ENCODE measurements at places on chromosomes 12 and 14. TPM values are rescaled to one million over a fixed set of nuclear protein-coding genes. Genes with fewer than 3 reads are reported as not detected.

NAV3 gene
- total RNA-seq = 1.5 TPM

KRT73 gene
- not detected for total RNA-seq

RECQL gene
- total RNA-seq = 11.5 TPM

SYNE3 gene
- 12.1 TPM for total RNA-seq

PITPNM2 gene
- total RNA-seq = 17.6 TPM

SYT10 gene
- 0.31 TPM for total RNA-seq

TMEM106C gene
- total RNA-seq = 180 TPM

GSC gene
- total RNA-seq = not detected

SOCS2 gene
- total RNA-seq = 27.9 TPM

Measured in left colon (tissue), 2 donors.